ENCODE measurements at places on chromosomes 2 and 18.

- DNase-seq = no peak
Measured at GRCh38 chr2:198287706-198288105, 483.3 kb downstream of the PLCL1 start.

- DNase-seq = no peak
Measured at GRCh38 chr2:133438848-133439564, 129.3 kb downstream of the NCKAP5 start.

DNA sequence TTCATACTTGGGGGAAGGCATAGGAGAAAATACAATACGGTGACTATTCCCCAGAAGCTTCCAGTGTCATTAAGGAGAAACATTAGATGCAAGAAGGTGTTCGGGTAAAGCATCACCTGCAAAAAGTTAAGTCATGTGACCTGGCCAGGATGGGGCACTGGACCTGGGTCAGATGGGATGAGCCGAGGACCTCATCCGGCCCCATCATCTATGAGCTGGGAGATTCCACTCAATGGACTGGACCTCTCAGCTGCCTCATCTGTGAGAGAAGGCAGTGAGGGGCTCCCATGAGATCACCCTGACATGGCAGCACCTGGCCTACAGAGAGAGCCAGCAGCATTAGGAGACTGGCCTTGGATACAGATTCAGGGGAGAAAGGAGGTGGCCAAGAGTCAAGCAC lies 111.4 kb upstream of the TEX51 start:
- no peak for DNase-seq

DNA sequence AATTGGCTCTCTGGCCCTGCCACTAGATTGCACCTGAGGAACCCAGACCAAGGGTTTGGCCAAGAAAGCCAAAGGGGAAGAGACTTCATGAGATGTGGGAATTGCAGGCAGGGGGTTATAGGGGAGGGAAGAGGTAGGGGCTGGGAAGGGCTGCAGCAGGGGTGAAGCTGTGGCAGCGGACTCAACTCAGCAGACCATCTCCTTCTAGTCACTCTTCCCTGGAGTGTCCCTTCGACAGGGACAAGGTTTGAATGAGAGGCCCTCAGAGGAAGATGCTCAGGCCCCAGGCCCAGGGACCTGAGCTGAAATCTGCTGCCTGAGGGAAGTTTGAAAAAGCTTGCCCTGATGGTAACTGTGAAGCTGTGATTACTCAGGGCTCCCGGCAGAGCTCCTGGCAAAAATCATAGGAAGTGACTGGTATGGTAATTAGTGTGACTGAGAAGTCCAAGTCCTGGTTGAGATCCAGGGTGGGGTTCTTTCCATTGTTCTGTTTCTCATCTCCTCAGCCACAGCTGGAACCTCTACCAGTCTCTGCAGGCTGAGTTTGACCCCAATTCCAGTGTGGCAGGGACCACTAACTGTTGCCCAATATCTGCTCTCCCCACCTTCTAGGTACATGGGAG lies 300.9 kb downstream of the CYP26B1 start:
- no peak for DNase-seq

- DNase-seq = no peak
Measured at GRCh38 chr2:70385966-70386595, 84.2 kb upstream of the FAM136A start.

DNA sequence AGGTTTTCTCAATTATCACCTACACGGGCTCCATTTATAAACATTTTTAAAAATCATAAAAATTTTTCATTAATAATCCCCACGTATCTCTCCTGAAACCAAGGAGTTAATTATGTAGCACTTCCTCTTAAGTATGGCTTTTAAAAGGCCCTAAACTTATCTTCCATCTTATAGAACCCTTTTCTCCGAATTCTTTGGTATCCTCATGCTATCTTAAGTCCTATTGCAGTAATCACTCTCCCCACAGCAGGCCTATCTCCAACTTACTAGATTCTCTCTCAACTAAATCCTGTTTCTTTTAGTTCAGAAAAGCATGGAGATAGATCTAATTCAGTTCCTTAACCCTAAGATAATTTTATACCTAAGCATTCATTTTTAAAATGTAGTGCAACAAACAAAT lies 26.2 kb downstream of the RPRD1A start:
- DNase-seq = no peak

- no peak for DNase-seq
Measured at GRCh38 chr2:148656516-148656915, 12.0 kb downstream of the EPC2 start.

DNA sequence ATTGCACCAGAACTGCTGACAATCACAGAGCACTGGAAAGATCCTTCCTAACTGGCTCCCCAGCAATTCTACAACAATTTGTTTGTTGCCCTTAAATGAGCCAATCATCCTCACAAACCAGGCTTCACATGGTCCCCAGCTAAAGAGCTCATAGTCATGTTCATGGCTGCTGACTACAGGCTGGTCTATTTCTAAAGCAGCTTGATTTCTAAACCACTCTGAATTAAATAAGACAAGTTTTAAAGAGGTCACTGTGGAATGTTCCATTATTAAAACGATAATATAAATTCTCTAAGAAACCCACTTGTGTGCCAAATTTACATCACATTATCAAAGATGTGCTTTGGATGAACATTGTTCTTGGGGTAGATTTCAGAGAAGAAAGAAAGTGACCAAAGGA lies 110.7 kb downstream of the COPS8 start:
- DNase-seq = no peak

- DNase-seq = no peak
Measured at GRCh38 chr2:179636100-179636980, 225.1 kb downstream of the ZNF385B start.

- DNase-seq = no peak
Measured at GRCh38 chr2:47336259-47337238, 66.4 kb upstream of the MSH2 start.

DNA sequence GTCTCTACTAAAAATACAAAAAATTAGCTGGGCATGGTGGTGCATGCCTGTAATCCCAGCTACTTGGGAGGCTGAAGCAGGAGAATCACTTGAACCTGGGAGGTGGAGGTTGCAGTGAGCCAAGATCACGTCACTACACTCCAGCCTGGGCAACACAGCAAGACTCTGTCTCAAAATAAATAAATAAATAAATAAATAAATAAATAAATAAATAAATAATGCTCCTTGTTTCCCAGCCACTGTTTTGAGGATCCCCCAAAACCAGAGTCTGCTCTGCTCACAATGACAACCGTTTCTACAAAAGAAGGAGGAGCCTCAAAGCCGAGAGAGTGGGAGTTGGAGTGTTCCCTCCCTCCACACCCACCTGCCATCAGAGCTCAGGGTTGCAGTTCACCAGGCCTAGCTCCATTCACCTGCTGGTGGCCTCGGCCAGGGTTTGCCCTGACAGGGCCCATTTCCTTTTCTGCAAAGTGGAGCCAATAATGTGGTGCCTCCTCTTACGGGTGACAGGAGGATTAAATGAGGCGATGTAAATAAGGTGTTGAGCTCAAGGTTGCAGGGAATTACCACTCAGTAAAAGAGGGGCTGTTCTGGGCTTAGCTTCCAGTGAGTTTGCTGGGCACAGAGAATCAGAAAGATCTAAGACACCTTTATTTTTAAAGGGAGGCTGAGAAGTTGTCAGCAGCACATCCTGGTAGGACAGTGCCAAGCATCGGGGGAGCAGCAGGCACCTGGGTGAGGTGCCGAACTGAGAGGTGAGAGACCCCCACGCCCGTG lies 25.5 kb downstream of the CRACDL start:
- no peak for DNase-seq

- no peak for DNase-seq
Measured at GRCh38 chr2:125979886-125980285, 676.1 kb upstream of the GYPC start.

DNA sequence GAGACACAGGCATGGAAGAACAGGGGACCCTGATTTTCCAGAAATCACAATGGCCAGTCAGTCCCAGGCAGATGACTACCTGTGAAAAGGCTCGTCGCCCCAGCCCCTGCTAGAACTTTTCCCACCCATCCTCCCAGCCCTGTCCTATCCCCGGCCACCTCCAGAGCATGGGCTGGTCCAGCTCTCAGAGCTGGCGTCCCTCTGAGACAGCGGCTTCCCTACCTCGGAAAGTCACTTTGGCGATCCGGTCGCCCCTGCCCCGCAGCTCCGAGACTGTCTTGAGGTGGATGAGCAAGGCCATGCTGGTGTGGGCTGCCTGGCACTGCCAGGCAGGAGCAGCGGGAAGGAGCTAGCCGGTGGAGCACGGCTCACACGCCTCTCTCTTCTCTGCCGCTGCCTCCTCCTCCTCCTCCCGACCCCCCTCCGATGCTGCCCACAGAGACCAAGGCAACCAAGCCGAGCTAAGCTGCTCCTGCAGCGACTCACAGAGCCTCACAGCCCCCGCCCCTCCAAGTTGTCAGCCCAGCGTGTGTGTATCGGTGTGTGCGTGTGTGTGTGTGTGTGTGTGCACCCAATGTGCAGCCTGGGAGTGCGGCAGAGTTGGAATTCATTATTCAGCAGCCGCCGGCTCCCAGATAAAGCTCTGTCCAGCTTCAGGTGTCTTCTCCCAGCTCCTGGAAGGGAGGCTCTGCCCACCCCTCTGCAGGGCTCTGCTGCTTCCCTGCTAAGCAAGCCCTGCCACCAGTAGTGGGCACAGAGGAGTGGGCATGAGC lies 80.5 kb upstream of the OTOF start:
- DNase-seq = no peak

- DNase-seq = no peak
Measured at GRCh38 chr2:206502729-206503128, 59.4 kb downstream of the ADAM23 start.

- DNase-seq = no peak
Measured at GRCh38 chr2:234932591-234933168, 19.1 kb upstream of the SH3BP4 start.

DNA sequence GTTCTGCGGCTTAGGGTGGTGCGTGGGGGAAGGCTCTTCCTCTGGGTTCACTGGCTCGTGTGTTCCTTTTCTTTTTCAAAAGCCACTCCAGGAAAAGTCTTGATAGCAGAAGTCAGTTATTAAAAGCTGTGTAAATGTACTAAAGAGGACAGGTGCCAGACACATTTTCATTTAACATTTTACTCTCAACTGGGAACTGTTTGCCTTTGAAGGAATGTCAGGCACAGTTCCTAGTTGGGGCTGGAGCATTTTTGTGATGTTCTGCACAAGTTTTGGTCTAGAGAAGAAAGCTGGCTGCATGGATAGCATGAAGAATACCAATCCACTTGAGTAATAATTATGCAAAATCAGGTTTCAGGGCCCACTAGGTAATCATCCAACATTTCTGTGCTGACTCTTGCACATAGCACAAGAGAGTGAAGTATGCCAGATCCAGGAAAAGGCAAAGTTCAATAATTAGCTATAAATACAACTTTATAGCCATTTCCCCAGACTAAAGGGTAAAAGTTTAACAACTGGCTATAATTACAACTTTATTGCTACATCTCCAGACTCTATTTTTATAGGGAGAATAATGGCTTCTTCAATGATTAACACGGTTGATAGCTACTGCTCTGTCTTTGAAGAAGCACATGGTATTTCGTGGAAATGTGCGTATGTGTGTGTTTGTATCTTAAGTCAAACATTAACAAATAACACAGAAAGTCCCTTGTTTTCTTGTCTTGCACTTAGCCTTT lies 16.2 kb downstream of the SCYGR8 start:
- DNase-seq = no peak

DNA sequence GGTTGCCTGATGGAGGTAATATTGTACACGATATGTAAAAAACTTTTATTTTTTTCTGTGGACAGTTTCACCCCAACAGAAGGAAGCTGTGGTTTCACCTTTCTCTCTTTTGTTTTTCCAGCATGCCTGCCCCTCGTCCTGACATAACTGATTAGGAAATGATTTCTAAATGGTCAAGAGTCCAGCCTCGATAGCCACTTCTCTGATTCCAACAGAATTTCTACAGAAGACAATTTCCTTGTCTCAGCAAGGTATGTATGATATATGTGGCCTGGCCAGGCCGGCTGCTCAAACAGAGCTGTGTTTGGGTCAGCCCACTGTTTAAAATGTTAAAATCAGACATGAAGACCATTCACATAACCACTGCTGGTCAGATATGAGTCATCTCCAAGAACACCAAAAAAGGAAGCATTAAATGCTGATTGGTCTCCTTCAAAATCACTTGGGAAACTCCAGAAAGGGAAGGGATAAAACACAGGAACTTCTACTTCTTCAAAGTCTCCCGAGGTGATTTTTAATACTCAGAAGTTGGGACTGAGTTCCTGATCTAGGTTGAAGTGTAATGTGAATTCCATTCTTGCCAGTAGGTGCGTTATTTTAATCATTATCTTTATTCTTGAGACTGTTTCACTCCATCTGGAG lies 22.3 kb downstream of the ATP8B1 start:
- no peak for DNase-seq

DNA sequence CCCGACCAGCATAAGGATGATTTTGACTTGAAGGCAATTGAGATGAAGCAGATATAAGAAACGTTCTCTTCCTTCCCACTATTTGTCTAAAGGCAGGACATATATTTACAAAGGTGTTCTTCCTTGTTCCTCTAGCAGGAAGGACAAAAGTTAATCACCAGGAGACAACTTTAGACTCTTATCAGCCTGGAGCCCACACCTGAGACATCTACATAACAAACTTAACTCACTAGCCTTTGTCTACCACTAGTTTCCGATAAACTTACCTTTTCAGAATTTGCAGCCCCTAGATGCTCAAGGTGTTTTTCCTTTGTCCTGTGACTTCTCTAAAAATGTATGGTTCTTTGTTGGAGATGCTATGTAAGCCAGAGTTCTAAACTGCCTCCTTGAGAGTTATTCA lies 1047.8 kb upstream of the NXPH2 start:
- DNase-seq = no peak

- DNase-seq = no peak
Measured at GRCh38 chr18:2121224-2121623, 450.1 kb downstream of the METTL4 start.

DNA sequence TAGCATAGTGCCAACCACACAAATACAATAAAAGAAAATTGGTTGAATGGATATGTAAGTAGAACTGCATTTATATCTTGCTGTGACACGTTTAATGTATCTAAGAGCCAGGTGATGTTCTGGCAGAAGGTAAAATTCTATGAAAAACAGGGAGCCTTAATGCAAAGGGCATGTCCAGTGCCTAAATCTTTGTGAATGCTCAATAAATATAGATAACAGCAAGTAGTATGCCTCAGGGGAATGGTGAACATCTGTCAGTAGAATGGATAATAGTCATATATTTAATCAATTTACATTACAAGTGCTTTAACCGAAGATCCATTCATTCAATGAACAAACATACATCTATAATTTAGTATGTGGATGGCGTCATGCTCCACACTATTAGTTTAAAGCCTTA lies 43.7 kb upstream of the NYAP2 start:
- DNase-seq = no peak

DNA sequence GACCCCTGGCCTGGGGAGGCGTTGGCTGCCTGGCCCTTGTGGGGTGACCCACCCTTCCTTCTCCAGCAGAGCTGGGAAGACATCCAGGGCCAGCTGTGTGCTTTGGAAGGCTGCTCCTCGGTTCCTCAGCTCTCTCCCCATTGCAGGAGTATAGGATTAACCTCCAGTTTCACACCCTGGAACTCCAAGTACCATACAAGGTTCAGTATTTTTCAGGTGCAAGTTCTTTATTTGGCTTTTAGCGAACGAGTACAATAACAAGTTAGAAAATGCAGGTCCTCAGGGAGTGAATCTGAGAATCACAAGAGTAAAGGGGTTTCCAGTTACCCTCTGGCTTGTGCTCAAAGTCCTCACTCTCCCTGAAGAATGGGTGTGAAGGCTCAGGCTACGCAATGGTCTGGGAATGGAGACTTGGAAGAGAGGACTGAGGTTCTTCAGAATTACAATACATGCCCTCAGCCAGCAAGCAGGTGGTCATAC lies 101.2 kb downstream of the APOB start:
- no peak for DNase-seq

GRCh38 chr2:120759543-120760331 lies 24.1 kb downstream of the GLI2 start:
- no peak for DNase-seq

All from GM12864 (cell line).